ENCODE measurements at places on chromosomes 5 and 9.
A peak's percentile ranks its signal among the peaks of the same experiment; 100 is the strongest.

GRCh38 chr9:127179633-127180441 is 57.4 kb upstream of the ANGPTL2 start:
- peak; percentile 75 for DNase-seq

GRCh38 chr9:107260437-107261081 is 22.5 kb upstream of the RAD23B start:
- DNase-seq = no peak

- peak; percentile 58 for DNase-seq
Observed at GRCh38 chr5:166349046-166349445, 1942.4 kb upstream of the WWC1 start.

GRCh38 chr5:112117551-112117950 is 301.5 kb downstream of the EPB41L4A start:
- no peak for DNase-seq

DNA sequence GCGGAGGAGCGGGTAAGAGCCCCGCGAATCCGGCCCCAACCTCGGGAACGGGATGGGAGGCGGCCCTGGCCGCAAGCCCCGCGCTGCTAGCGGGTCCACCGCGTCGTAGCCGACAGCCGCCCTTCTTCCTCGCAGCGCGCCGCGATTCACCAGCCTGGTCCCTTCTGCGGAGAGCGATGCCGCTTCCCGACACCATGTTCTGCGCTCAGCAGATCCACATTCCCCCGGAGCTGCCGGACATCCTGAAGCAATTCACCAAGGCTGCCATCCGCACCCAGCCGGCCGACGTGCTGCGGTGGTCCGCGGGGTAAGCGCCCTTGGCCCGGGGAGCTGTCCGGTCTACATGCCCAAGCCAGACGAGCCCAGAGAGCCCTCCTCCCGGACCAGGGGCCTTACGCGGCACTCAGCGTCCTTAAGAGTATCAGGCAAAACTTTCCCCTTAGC is 335 bp downstream of the ROPN1L start:
- no peak for DNase-seq

- peak; percentile 98 for DNase-seq
Observed at GRCh38 chr5:112860929-112861637, at the start of gene SRP19. Gene SRP19 (plus strand): TSS chr5:112861287. CDS start chr5:112861377, 90 bp downstream.

GRCh38 chr5:121271546-121271945 is 580.1 kb upstream of the FTMT start:
- no peak for DNase-seq

DNA sequence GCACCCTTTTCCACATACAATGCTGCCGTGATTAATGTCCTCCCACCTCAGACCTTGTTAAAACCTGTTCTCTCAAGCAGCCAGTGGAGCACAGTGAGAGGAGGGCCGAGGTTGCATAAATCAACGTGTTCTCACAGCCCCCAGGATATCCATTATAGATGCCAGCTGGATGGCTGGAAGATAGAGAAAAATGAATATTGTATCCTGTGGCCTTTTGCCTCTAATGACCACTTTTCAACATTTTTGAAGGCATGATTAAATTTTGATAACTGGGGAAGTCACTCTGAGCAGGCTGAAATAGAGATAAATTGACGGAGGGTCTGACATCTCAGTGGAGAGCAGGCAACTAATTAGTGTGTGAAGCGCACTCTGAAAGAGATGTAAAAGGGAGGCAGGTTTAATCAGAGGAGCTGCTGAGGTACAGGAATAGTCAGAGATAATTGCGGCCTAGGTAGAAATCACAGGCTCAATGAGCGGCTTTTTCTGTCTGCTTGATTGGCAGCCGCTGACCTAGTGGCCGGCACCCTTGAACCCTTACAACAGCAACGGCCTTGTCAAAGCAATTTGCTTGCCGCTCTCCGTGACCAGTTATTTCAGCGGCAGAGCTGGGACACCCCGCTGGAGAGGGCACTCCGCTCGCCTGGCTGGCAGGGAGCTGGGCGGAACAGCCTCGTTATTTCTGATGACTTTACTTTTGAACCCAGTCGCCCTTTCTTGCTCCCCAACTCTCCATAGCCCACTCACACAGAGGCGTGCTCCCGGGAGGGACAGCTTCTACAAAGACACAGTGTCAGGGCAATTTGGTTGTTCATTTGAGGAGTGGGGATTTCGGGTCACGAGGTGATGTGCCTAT is 560.7 kb downstream of the PSAT1 start:
- no peak for DNase-seq

- no peak for DNase-seq
Observed at GRCh38 chr5:84783003-84783402, 398.3 kb upstream of the EDIL3 start.

All from femur (tissue), 1 donor.